ENCODE measurements at places on chromosomes 1 and 21.

- DNase-seq = no peak
Measured at GRCh38 chr1:33615546-33615945, 143.1 kb downstream of the ZSCAN20 start.

GRCh38 chr1:232239998-232240397 is 389.9 kb downstream of the SIPA1L2 start:
- DNase-seq = no peak

GRCh38 chr1:8659593-8659992 is 157.8 kb downstream of the RERE start:
- DNase-seq = no peak

DNA sequence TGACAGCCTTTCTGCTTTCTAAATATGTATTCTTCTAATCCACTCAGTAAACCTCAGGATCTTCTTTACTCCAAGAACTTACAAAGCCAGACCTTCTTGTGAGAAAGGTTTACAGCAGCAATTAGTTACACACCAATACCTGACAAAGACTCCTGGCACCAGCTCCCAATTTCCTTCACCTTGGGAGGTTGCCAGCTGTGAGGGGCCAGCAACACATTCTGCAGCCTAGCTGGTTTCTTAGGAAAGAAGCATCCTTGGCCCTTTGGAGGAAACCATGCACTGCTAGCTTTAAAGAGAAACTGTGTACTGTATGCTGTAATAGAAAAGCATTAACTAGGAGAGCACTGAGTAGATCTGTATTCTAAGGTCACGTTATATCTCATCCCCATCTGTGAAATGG is 10.8 kb downstream of the FYB2 start:
- no peak for DNase-seq

DNA sequence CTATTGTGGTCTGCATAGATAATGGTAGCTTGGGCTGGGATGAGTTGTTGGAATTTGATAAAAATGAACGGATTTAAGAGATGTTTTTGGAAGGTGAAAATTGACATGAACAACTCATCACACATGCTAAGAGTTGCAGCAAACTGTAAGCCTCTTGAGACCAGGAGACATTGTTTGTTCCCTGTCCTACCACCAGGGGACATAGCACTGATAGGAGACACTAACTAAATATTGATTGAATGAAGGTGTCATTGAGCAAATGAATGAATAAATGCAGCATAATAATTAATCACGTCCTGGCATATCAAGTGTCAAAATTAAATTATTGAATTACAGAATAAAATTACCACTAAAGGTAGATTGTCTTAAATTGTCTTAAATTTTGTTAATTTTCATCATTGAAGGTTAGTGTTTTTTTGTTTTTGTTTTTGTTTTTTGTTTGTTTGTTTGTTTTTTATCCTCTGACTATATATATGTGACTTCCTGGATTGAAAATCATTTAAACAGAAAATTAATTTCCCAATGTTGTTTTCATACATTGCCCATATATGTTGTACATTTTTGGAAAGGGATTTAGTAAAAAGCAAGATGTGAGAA is 285.3 kb upstream of the C1orf105 start:
- DNase-seq = no peak

GRCh38 chr1:6111991-6112689 is 66.5 kb downstream of the KCNAB2 start:
- no peak for DNase-seq

Measured in activated CD8-positive, alpha-beta memory T cell treated with anti-CD3 and anti-CD28 coated beads, Interleukin-2, amount 10 ng/mL, durations not matched to agents 7 days and 5 days (primary cell).